ENCODE measurements at places on chromosomes 1 and 21. TPM values are rescaled to one million over a fixed set of nuclear protein-coding genes. Genes with fewer than 3 reads are reported as not detected.
A peak's percentile ranks its signal among the peaks of the same experiment; 100 is the strongest.

DNA sequence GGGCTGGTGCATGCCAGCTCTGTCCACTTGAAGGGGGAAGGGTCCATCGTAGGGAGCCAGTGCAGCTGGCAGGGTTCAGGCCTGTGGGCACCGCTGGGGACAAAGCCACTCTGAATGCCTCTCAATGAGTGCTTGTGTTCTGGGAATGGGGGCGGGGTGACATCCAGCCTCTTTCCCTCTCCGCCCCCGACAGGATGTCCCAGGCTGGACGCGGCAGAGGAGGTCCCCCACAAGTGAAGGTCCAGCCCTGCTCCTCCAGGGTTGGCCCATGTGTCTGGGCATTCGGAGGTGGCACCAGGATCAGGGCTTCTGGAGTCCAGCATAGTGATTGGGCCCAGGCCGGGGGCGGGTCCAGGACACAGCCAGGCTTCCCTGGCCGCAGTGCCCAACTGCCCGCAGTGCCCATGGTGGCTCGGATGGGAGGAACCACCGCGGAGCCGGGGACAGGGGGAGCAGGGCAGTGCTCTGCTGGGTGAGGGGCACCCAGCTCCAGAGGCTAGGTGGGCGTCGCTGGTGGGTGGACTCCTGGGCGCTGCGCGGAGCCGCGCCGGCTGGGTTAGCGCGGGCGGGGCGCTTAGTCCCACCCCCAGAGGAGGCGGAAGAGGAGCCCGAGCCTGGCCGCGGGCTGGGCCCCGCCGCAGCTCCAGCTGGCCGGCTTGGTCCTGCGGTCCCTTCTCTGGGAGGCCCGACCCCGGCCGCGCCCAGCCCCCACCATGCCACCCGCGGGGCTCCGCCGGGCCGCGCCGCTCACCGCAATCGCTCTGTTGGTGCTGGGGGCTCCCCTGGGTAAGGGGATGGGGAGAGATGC lies at the start of gene SHISA4:
SHISA4 (plus strand) TSS at position 617 of the 808 bp plus-strand sequence; CDS start at position 714, 97 bp downstream.
- H3K36me3 ChIP-seq: no peaks in the 10 kb centered on the region
- peaks cover 36% of the 10 kb centered on the region for H3K27me3 ChIP-seq
- DNase-seq: peak; percentile 63
- H3K27ac ChIP-seq: no peak within 1 kb of the TSS

DNA sequence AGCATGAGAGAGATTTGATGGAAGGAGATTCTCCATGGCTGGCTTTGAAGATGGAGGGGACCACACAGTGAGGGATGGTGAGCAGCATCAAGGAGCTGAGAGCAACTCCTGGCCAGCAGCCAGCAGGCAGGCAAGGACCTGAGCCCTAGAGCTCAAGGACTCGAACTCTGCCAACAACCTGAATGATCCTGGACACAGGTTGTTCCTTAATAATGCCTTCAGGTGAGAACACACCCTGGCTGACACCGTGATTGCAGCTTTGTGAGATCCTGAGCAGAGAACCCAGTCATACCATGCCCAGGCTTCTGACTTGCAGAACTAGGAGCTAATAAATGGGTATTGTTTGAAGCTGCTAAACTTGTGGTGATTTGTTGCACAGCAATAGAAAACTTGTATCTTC lies 183.1 kb downstream of the LMX1A start:
- H3K36me3 ChIP-seq: no peaks in the 10 kb centered on the region
- H3K4me1 ChIP-seq: peaks cover 14% of the 10 kb centered on the region
- H3K27ac ChIP-seq: no peak overlapping the region
- no peak overlapping the region for H3K4me3 ChIP-seq
- no peak for DNase-seq

GRCh38 chr1:65344171-65344814 lies 35.0 kb downstream of the DNAJC6 start:
- no peak for DNase-seq
- no peak overlapping the region for H3K27ac ChIP-seq
- H3K36me3 ChIP-seq: no peaks in the 10 kb centered on the region
- no peak overlapping the region for H3K4me3 ChIP-seq
- H3K27me3 ChIP-seq: no peaks in the 10 kb centered on the region

- no peak overlapping the region for H3K4me3 ChIP-seq
- peaks cover 27% of the 10 kb centered on the region for H3K4me1 ChIP-seq
- peak overlapping the region; percentile 88 for H3K27ac ChIP-seq
- DNase-seq: no peak
- no peaks in the 10 kb centered on the region for H3K36me3 ChIP-seq
Observed at GRCh38 chr21:16815243-16815642, 697.6 kb upstream of the CXADR start.

HSF2BP gene
- total RNA-seq: 1.1 TPM

- no peak overlapping the region for H3K27ac ChIP-seq
- H3K4me3 ChIP-seq: no peak overlapping the region
- H3K27me3 ChIP-seq: no peaks in the 10 kb centered on the region
- DNase-seq: no peak
Observed at GRCh38 chr1:212650228-212650627, 41.7 kb downstream of the ATF3 start.

VHLL gene
- not detected for total RNA-seq

- no peak for DNase-seq
- no peaks in the 10 kb centered on the region for H3K27me3 ChIP-seq
- no peak overlapping the region for H3K27ac ChIP-seq
- H3K4me3 ChIP-seq: no peak overlapping the region
- 0 out of 2 replicates have a peak, but pooled peaks cover 4% of the 10 kb centered on the region for H3K4me1 ChIP-seq
- H3K36me3 ChIP-seq: no peaks in the 10 kb centered on the region
Observed at GRCh38 chr1:205988585-205988995, 14.6 kb downstream of the RAB7B start.

- H3K4me1 ChIP-seq: peaks cover 11% of the 10 kb centered on the region
- no peaks in the 10 kb centered on the region for H3K27me3 ChIP-seq
- no peak overlapping the region for H3K4me3 ChIP-seq
- H3K27ac ChIP-seq: peak overlapping the region; percentile 9
Observed at GRCh38 chr1:87089070-87089736, 174.8 kb downstream of the HS2ST1 start.

DNA sequence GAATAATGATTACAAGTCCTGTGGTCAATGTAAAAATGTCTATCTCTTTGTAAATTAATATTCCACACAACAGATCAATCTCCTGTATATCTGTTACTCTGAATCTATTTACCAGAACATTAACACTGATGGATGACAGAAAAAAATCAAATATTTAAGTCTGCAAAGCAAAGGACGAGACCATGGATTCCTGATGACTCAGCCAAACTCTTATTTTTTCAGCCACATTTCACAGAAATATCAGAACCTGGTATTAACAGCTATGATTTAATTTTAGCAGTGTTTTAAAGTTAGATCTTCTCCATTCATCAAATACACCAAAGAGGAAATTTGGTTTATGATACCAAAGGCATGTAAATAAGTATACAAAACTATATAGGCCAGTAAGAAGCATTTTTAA lies 46.1 kb downstream of the FAF1 start:
- H3K4me1 ChIP-seq: peaks cover 8% of the 10 kb centered on the region
- H3K27ac ChIP-seq: no peak overlapping the region
- no peak overlapping the region for H3K4me3 ChIP-seq
- no peaks in the 10 kb centered on the region for H3K27me3 ChIP-seq
- no peak for DNase-seq

GRCh38 chr1:57327336-57327735 lies 96.5 kb downstream of the DAB1 start:
- peaks cover 30% of the 10 kb centered on the region for H3K4me1 ChIP-seq
- no peaks in the 10 kb centered on the region for H3K27me3 ChIP-seq
- H3K4me3 ChIP-seq: no peak overlapping the region
- DNase-seq: no peak
- no peaks in the 10 kb centered on the region for H3K36me3 ChIP-seq
- no peak overlapping the region for H3K27ac ChIP-seq

- no peak for DNase-seq
- H3K36me3 ChIP-seq: no peaks in the 10 kb centered on the region
- H3K27me3 ChIP-seq: no peaks in the 10 kb centered on the region
- peaks cover 6% of the 10 kb centered on the region for H3K4me1 ChIP-seq
- no peak overlapping the region for H3K4me3 ChIP-seq
Observed at GRCh38 chr1:161803181-161803580, 37.1 kb downstream of the ATF6 start.

DNA sequence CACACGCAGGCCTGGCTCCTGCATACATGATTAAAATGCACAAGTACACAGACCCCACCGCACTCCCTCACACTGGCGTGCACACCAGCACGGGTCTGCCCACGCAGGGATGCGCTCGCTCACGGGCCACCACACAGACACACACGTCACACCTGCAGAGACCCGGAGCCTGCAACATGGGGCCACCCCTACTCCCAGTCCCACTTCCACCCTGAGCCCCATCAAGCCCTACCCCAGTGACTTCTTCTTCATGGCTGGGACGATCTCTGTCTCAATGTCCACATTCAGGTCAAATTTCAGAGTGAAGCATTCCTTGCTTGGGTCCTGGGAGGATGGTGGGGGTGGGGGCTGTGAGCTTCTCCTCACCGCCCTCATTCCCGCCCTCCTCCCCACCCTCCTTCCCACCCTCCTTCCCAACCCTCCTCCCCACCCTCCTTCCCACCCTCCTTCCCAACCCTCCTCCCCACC lies 8.9 kb upstream of the TNFRSF25 start:
- H3K4me1 ChIP-seq: peaks cover 34% of the 10 kb centered on the region
- no peaks in the 10 kb centered on the region for H3K27me3 ChIP-seq
- no peak overlapping the region for H3K4me3 ChIP-seq
- H3K36me3 ChIP-seq: peaks cover 10% of the 10 kb centered on the region
- peak; percentile 12 for DNase-seq

DNA sequence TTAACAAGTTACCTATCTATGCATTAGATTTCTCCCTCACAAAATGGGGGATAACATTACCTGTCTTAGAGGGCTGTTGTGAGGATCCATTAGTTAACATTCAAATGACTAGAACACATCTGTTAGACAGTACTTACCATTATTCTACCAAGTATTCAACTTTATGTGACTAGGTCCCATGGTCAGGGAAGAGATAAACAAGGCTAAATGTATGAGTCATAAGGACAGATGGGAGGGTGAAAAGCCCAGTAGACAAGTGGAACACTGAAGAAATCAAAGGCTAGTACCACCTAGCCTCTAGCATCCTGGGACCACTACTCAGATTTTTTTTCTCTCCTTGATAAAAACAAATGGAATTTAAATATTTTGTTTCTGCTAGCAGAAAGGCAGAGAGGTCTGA lies 9.0 kb upstream of the VHLL start:
- peaks cover 59% of the 10 kb centered on the region for H3K36me3 ChIP-seq
- H3K4me3 ChIP-seq: no peak overlapping the region
- no peaks in the 10 kb centered on the region for H3K4me1 ChIP-seq
- no peaks in the 10 kb centered on the region for H3K27me3 ChIP-seq
- DNase-seq: no peak

- no peak overlapping the region for H3K27ac ChIP-seq
- H3K36me3 ChIP-seq: no peaks in the 10 kb centered on the region
- no peaks in the 10 kb centered on the region for H3K27me3 ChIP-seq
- no peak for DNase-seq
- H3K4me3 ChIP-seq: no peak overlapping the region
Observed at GRCh38 chr1:87958201-87958600, 629.5 kb downstream of the LMO4 start.

DNA sequence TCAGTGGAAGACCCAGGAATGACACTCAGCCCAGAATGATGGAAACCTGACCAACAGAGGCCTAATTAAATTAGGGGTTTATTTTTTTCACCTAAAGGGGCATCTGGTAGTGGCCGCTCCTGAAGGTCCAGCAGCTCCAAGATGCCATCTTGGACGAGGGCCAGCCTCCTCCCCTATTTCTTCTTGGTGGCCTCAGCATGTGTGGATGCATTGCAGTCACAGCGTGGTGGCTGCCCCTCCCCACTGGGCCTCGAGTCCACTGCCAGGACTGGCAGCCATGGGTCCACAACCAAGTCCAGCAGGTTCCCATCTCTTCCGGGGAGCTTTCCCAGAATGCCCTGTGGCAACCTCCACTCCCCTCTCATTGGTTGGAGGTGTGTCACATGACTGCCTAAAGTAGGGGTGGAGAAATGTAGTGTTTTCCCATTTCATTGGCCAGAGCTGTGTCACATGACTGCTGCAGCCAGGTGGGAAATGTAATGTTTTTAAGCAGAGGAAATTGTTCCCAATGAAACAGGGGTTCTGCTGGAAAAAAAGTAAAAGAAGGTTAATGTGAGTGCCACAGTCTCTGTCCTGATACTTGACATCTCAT lies 628.2 kb downstream of the PTPRU start:
- no peaks in the 10 kb centered on the region for H3K27me3 ChIP-seq
- H3K36me3 ChIP-seq: peaks cover 16% of the 10 kb centered on the region

CHTOP gene
- total RNA-seq: 104 TPM

DNA sequence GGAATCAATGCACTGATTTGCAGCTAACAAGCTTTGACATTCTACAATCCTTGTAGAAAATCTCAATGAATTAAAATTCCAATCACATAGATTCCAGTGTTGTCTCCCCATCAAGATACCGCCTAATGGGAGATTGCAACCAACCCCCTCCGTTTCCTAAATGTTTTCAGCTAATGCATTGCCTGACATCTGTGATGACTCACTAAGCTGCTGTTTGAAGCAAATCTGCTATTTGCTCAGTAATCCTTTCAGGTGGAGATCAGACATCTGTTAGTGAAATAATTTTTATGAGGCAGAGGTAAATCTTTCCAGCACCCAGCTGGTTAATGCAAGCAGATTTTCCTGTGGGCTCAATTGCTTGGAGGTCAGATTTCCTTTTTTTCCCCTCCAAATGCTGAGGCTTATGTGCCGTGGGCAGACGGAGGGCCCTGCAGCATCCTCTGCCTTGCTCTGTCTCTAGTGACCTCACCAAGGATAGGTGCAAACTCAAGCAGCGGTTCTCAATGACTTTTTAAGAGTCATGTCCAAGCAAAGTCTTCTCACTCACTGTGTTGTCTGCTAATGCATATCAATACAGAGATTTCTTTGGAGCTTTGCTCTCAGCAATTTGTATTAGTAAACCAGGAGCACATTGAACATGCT lies 91.1 kb upstream of the RAB3GAP2 start:
- no peak overlapping the region for H3K27ac ChIP-seq
- DNase-seq: no peak
- no peak overlapping the region for H3K4me3 ChIP-seq

RHD gene
- total RNA-seq: not detected

DNA sequence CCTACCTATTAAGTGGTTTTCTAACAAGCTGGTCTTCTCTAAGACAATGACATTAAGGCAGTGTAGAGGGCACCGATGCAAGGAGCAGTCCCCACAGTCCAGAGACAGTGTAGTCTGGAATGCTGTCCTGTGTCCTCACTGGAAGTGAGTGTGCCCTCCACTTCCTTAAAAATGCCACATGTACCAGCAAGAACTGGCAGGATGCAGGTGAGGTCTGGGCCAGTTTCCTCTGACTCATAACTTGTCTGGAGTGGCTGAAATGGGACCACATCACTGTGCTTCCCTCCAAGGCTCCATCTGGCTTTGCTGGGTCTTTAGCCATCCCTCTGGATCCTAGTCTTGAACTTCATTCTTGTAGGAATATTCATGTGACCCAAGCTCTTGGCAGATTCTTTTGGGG lies 170.5 kb upstream of the KIAA0040 start:
- no peak overlapping the region for H3K27ac ChIP-seq
- no peak for DNase-seq
- no peaks in the 10 kb centered on the region for H3K36me3 ChIP-seq
- H3K27me3 ChIP-seq: peaks cover 11% of the 10 kb centered on the region
- no peak overlapping the region for H3K4me3 ChIP-seq
- H3K4me1 ChIP-seq: no peaks in the 10 kb centered on the region
